ENCODE measurements at places on chromosomes 12 and 14.
A peak's percentile ranks its signal among the peaks of the same experiment; 100 is the strongest.

- DNase-seq, result no peak
These were observed 4.3 kb downstream of the INF2 start for GRCh38 chr14:104693482-104694431.

- no peak for DNase-seq
These were observed 17.8 kb downstream of the NANOG start for GRCh38 chr12:7806863-7807487.

DNA sequence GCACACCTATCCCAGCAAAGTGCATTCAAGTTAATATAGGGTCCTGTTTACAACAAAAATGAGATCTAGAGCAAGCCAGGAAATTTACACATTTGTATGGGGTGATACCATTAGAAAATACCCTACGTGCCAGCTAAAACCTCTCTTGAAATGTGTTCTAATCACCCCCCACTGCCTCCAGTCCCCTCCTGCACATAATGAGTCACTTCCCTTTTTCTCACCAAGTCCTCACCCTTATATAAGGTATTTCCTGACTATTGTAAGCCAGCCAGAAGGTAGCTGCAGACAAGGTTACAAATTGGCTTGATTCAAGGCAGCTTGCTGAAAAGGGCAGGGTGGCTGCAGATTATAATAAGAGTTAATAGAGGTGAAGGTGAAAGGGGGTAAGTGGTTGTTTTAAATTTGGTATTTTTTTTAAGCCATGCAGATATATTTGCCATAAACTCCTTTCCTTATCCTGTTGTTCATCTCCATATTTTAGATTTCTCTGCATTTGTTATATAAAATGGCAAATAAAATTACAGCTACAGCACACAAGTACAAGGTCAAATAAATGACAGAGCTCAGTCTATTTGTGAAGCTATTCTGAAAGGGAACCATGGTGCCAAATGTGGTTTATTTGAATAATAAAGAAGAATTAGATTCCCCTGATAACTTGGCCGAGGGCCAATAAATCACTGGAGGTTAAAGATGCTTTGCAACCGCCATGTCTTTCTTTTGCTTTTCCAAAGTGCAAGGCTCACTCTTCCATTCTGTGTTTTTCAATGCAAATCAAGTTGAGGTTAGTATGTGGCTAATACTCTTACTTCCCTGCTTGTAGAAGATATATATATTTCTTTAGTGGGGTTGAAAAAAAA is 385.9 kb downstream of the EGLN3 start:
- peak; percentile 82 for DNase-seq

GRCh38 chr12:82437744-82438143 is 79.4 kb downstream of the METTL25 start:
- DNase-seq, result no peak

- no peak for DNase-seq
These were observed 160.5 kb downstream of the PAH start for GRCh38 chr12:102756530-102756929.

- DNase-seq, result peak; percentile 40
These were observed 38.0 kb upstream of the EIF5 start for GRCh38 chr14:103296007-103296406.

GRCh38 chr12:53997204-53998109 is 2.5 kb upstream of the HOXC9 start:
- no peak for DNase-seq

DNA sequence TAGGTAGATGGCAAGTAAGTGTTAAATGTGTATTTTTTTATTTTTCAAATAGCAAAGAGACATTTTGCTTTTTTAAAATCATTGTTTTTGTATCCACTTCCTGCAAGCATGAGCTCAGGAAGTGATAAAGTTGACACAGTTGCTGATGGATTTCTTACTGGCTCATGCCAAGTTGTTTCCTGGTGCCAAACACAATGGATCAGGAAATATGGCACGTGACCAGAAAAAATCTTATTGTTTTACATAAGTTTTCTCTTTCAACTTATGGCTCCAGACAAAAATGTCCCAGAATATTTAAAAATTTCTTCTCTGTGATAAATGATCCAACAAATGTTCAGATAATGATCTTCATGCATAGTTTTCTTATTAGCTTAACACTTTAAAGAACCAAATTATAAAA is 1279.1 kb upstream of the FLRT2 start:
- no peak for DNase-seq

DNA sequence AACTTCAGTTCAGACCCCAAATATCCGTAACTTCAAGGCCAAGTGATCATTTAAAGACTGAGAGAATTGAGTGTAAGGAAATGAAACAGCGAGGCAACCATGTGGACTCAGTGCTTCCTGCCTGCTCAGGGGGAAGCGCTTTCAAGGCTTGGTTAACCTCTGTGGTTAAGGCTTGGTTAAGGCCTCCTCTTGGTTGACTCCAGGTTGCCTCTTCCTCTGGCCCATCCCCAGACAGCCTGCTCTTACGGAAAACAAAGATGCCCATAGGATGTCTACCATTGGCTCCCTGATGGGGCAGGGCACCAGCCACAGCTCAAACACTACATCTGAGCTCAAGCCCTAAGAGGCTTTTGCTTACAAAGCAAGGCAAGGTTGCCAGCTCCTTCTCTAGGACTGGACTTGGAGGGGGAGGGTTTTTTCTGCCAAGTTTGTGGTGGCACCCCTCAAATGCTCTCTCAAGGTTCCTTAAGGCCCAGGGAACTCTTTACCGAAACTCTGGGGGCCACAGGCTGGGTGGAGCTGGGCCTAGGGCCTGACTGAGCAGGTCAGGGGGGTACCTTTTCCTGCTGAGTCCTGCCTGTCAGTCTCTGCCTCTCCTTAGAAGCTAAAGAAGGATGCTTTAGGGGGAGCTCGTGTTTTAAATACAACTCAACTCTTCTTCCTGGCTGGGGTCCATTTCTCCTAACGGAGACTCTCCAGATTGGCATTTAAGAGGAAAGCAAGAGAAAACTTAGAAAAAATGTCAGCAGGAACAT is 13.7 kb downstream of the COL2A1 start:
- DNase-seq, result no peak

DNA sequence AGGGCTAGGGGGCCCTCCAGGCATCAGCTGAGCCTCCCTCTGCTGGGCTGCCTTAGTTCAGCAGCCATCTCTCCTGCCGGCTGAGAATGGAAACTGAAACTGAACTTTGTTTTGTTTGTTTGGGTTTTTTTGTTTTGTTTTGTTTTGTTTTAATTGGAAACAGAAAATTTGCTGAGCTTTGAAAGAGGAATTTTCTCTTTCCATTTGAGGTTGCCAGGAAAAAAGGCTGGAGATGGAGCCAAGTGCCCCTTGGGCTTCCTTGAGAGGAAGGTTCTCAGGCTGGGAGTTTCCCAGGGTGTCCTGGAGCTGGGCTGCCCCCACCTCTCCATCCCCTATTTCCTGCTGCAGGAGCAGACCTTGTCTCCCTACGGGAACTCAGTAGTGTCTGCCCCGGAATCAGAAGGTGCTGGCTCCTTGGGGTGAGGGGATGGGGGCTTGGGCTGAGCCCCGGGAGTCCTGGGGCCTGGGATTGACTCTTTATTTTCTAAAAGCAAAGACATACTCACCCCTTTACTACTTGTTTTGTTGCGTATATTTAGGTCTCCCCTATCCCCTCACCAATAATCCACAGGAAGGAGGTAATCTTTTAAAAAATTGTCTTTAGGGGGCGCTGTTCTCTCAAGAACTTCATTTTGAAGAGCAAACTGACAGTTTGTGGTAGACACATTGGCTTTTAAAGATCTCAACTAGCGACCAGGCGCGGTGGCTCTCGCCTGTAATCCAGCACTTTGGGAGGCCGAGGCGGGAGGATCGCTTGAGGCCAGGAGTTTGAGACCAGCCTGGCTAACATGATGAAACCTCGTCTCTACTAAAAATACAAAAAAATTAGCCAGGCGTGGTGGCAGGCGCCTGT is 21.3 kb upstream of the OASL start:
- no peak for DNase-seq

DNA sequence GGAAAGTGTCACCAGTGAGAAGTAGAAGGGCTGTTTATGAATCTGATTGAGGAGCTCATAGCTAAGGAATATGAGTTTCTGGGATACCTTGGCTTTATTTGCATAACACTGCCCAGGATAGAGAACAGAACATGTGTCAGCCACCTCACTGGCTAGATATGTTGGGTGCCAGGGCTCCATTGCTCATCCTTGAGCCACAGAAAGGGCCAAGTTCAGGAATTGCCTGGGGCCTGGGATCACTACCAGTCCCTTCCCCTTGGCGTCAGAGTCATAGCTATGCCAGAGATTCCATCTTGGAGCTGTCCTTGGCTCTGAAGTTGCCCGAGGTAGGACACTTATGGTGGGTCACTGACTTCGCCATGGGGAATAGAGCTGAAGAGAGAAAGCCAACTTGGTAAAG is 49.0 kb downstream of the IFT43 start:
- no peak for DNase-seq

GRCh38 chr12:94304566-94305061 is 155.1 kb downstream of the CEP83 start:
- DNase-seq, result no peak

GRCh38 chr14:26935733-26936132 is 337.9 kb upstream of the NOVA1 start:
- DNase-seq, result no peak

DNA sequence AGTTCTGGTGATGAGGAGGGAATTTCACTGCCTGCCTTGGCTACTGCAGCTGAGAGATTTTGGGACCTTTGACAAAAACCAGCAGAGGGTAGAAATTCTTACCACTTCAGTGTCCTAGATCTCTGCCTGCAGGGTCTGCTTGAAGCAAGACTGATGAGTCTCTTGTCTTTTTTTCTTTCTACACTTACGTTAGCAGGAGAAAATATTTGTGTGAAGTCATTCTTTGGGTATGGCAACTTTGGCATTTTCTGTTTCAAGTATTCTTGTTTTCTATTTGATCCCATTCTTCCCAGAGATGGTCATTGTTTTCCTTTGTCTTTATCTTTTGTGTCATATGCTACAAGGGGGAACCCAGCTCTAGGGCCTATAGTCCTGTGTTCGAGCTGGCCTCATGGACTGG is 65.6 kb upstream of the FERMT2 start:
- no peak for DNase-seq

GRCh38 chr14:23093991-23094665 is 808 bp downstream of the ACIN1 start:
- DNase-seq, result no peak

- DNase-seq, result no peak
These were observed 37.9 kb downstream of the AKAP6 start for GRCh38 chr14:32366986-32367385.

DNA sequence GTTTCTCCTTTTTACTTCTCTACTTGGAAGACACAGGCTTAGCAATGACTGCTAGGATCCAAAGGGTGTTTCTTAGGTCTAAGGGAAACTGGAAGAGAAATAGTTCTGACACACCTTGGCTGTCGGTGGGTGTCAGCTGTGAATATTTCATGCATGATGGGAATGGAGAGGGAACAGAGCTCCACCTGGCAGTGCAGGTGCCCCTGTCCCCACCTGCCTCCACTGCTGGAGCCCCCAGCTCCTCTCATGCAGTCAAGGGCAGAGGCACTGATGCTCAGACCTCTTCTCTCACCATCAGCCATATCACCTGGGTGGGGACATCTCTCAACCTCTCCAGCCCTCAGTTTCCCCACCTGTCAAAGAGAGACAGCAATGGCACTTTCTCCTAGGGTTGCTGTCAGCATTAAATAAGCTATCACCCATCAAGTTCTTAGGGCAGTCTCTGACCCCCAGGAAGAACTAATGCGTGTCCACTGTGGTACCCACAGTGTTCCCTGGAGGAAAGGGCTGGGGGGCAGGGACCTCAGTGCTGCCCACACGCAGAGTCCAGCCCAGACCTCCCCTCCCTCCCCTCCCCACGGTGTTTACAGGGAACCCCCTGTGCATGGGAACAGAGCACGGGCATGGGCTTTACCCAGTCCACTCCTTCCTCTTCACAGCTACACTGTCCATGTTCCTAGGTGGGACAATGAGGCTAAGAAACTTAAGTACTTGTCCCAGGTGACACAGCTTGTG is 69.1 kb downstream of the C14orf132 start:
- no peak for DNase-seq

GRCh38 chr12:111409403-111409779 is 3.7 kb downstream of the SH2B3 start:
- no peak for DNase-seq

- DNase-seq, result no peak
These were observed 225.6 kb downstream of the PPM1H start for GRCh38 chr12:62709311-62709710.

DNA sequence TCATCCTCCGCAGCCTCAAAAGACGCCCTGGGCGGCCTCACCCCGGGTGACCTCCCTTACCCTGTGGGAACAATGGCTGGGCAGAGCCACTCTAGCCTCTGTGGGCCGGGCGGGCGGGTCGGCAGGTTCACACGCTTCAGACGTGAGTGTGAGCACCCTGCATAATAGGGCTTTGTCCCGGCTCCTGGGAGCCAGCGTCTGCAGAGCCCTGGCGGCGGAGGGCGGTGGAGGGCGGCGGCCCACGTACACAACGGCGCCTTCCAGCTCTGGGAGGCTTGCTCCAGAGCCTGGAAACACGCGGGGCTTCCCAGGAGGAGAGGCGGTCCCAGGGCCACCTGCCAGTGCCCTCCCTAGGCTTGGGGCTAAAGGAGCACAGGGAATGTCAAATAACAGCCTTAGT is 205.6 kb downstream of the BCL11B start:
- DNase-seq, result no peak

DNA sequence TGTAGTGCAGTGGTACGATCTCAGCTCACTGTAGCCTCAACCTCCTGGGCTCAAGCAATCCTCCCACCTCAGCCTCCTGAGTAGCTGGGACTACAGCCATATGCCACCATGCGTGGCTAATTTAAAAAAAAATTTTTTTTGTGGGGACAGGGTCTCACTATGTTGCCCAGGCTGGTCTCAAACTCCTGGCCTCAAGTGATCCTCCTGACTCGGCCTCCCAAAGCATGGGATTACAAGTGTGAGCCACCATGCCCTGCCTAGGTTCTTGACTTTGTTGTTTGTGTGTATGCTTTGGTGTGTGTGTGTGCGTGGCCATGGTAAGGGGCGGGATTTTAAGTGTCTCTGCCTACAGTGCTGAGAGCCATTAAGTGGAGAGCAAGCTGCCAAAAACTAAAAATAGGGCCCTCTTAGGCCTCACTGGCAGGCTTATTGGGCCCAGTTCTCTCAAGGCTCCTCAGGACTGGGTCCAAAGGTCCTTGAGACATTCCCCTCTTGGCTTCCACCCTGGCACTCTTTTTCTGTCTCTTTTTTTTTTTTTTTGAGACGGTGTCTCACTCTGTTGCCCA is 5.1 kb downstream of the COX14 start:
- no peak for DNase-seq

DNA sequence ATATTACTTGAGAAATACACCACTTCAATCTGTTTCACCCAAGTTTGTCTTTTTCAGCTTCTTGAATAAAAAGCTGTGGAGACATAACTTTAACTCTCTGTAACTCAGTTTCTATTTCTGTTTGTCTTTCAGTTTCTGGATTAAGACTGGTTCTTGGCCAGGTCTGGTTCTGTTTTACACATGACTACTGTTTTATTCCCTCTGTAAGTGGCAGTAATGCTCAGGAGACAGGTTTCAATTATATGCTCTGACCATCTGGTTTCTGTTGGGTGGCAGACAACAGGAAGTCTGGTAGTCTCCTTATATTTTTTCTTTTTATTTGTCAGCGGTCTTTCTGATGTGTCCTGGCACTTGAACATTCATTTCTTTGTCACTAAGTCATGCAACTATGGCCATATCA is 102.9 kb downstream of the RPS29 start:
- DNase-seq, result no peak

Measured in epithelial cell of proximal tubule (primary cell).